Liver (tissue), 10 donors: ENCODE measurements at places on chromosomes 5 and 9. TPM values are rescaled to one million over a fixed set of nuclear protein-coding genes. Genes with fewer than 3 reads are reported as not detected.
A peak's percentile ranks its signal among the peaks of the same experiment; 100 is the strongest.

- DNase-seq: no peak
These were observed 15.6 kb downstream of the TENT4A start for GRCh38 chr5:6728795-6729183.

DNA sequence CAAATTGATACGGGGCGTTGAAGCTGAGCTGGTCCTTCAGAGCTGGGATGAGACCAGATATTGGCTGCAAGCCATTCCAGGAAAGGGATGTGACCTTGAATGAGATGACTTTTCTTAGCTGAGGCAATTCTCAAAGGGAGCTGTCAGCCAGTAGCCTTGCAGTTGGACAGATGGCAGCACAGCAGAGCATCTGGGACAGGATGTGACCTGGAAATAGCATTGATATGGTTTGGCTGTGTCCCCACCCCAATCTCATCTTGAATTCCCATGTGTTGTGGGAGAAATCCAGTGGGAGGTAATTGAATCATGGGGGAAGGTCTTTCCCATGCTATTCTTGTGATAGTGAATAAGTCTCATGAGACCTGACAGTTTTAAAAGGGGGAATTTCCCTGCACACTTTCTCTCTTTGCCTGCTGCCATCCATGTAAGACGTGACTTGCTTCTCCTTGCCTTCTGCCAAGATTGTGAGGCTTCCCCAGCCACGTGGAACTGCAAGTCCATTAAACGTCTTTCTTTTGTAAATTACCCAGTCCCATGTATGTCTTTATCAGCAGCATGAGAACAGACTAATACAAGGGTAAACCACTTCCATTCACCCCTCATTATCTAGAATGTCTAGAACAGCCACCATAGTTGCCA lies 19.8 kb upstream of the MTX3 start:
- DNase-seq: no peak

Gene ARID3C
- total RNA-seq: 2.6 TPM

- no peak for DNase-seq
These were observed 163.6 kb upstream of the SEMA6A start for GRCh38 chr5:116738239-116738614.

DNA sequence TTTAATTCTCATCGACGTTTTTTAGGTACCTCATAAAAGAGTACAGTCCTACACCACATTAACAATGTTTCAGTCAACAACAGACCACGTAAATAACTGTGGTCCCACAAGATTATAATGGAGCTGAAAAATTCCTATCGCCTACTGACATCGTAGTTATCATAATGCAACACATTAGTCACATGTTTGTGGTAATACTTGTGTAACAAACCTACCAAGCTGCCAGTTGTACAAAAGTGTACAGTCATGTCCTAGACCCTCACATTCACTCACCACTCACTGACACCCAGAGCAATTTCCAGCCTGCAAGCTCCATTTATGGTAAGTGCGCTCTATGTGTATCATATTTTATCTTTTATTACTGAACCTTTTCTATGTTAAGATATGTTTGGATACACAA lies 16.8 kb downstream of the GNAQ start:
- no peak for DNase-seq

- no peak for DNase-seq
These were observed 137.4 kb upstream of the DMAC1 start for GRCh38 chr9:7936996-7937395.

Gene SHC3
- 0.05 TPM for total RNA-seq

Gene LSM11
- 1.8 TPM for total RNA-seq

DNA sequence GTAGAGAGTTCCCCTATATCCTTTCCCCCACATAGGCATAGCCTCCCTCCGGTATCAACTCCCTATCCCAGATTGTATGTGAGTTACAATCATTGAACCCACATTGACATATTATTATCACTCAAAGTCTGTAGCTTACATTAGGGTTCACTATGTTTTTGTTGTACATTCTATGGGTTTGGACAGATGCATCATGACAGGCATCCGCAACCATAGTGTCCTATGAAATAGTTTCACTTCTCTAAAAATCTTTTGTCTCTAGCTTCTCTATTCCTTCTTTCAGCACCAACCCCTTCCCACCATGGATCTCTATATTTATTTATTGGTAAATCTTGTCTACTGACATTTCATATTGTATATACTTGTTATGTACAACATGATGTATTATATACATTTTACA lies 31.6 kb downstream of the TAF11L14 start:
- no peak for DNase-seq

Gene ANXA2R
- 2.0 TPM for total RNA-seq

Gene PGM5
- 2.1 TPM for total RNA-seq

DNA sequence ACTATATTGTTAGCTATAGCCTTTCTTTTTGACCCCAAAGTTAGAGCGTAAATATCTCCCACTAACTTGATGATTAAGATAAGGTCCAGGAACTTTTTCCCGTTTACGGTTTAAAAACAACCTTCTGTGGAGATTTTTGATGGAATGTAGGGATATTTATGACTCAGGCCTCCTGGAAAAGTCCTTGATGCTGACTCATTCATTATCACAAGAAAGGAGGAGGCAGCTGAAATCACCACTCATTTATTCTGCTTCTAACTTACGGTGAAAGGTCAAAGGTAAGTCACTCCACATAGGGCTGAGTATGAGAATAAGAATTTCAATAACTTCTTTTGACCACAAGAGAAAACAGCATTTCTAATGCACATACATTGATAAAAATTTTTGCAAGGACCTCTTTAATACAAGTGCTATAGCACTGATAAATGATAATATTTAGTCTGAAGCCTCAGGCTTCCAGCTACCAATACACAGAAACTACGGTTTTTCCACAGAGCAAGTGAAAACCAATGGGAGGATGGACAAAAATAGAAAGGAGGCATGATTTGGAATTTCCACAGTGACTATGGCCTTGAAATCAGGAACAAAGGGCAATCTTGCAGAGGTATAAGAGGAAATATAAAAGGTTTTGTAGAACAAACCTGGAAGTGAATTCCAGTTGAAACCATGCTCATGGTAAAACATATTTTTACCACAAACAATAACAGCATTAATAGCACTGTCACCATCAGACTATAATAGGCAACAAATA lies 146.5 kb downstream of the PPP2R2B start:
- DNase-seq: no peak

DNA sequence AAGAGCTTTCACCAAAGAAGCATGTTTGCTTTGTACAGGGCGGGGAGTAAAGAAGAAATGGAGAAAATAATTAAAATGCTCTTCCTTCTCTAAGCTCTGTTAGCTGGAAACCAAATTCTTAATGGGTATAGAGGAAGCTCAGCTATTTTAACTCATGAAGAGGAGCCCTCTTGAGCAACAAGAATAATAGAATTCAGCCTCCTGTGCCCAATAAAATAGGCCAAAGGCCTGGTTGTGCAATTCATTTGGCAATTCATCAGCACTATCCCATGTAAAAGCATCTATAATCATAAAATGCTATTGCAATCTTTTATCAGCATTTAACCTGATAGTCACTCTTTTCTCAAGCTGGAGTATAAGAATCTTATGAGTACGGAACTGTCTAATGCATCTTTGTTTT lies 133.6 kb upstream of the CDH6 start:
- DNase-seq: no peak

DNA sequence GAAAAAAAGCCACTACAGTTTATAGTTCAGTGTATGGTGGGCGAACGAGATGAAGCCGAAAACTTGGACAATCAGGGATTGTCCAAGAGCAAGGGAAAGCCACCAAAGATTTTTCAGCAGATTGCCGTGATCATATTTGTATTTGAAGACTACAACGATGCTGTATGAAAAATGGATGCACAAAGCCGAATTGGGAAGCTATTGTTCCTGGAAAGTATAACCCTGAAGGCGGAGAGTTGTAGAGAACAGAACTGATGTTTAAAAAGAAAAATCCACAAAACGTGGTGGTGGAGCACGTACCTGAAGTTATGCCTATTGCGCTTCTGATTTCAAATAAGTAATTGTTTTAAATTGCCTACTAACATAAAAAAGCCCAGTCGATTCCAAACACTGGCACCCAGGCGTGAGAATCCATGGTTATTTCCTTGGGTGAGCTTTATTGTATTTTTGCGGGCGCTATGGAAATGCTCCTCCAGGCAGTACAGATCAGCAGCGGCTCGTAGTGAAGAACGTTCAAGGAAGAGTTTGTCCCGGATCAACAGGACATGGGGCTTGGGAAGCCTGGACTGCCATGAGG lies 772 bp upstream of the TARS1 start:
- no peak for DNase-seq

Gene HSD17B3
- 1.1 TPM for total RNA-seq

GRCh38 chr9:134641173-134641989 lies at the start of gene COL5A1:
Gene COL5A1, plus strand, starts transcription at chr9:134641803. Its CDS starts 385 bp downstream, at chr9:134642188.
- peak; percentile 69 for DNase-seq

DNA sequence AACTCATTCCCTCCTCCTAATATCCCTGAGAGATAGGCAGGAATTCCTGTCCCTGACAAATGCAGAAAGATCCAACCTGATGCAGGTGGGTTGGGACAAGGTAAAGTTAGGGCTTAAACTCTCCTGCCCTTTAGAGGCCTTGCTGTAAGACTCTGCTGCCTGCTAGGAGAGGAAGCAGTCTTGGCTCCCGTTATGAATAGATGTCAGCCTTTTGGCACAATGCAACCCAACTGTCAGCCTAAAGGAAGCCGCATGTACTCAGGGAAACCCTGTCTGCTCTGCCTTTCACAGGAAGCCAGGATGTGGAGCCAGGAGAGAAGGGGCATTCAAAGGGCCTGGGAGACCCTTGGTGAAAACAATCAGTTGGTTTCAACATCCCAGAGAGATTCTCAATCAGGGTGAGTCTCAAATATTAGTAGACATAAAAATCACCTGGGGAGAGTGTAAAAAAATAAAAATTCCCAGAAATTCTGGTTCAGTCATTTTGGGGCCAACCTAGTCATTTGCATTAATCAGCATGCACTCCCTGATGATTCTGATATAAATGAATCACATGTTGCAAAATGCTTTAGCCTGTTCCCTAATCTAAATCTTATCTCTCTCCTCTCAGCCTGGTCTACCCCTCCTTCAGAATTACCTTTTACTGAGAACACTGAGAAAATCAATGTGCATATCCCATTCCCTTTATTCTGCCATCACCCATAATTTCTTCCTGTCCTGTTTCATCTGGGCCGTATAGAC lies 136.2 kb upstream of the TRIM32 start:
- no peak for DNase-seq

GRCh38 chr9:3398232-3398648 lies 127.6 kb downstream of the RFX3 start:
- DNase-seq: no peak

Gene ADAMTSL1
- 2.6 TPM for total RNA-seq

Gene SOHLH1
- total RNA-seq: not detected

DNA sequence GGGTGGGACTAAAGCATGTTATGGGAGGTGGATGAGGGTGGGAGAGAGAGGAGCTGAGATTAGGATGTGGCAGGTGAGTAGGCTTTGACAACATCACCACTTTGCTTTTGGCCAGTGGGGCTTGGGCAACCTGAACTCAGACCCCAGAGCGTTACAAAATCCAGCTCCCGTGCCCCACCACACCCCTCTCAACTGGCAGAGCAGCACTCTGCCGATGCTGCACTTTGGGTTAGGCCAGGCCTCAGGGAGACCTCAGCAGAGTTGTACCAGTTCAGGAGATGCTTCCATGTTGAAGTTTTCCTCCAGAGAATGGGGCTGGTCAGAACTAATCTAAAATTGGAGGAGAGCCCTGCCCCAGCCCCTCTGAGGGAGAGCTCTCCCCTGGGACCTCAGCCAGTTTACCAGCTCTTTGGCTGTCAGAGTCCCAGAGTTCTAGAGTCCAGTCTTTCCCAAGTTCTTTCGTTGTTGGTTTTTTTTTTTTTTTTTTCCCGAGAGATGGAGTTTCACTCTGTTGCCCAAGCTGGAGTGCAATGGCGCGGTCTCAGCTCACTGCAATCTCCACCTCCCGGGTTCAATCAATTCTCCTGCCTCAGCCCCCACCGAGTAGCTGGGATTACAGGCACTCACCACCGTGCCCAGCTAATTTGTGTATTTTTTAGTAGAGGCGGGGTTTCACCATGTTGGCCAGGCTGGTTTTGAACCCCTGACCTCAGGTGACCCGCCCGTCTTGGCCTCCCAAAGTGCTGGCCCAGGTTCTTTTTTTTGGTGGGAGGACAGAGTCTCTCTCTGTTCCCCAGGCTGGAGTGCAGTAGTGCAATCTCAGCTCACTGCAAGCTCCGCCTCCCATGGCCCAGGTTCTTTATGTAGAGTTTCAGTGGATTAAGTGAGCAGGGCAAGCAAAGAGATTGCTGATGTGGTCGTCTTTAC lies 17.8 kb downstream of the NUDT2 start:
- no peak for DNase-seq

- DNase-seq: no peak
These were observed 72.1 kb upstream of the GALNT10 start for GRCh38 chr5:154118385-154118784.

- no peak for DNase-seq
These were observed 97.8 kb downstream of the ERMP1 start for GRCh38 chr9:5735072-5735471.

- no peak for DNase-seq
These were observed 326.2 kb downstream of the PRR16 start for GRCh38 chr5:120790339-120790738.

Gene AQP7
- total RNA-seq: 4.8 TPM

GRCh38 chr9:70079417-70080037 lies 35.9 kb downstream of the MAMDC2 start:
- DNase-seq: no peak

Gene GPRIN1
- 0.23 TPM for total RNA-seq

- no peak for DNase-seq
These were observed 32.2 kb upstream of the TNFAIP8 start for GRCh38 chr5:119323601-119324000.

- no peak for DNase-seq
These were observed 1279.1 kb upstream of the WWC1 start for GRCh38 chr5:167012123-167013034.

GRCh38 chr9:133560311-133560710 lies 25.8 kb downstream of the ADAMTSL2 start:
- DNase-seq: no peak

- DNase-seq: no peak
These were observed 191.0 kb downstream of the ADAMTS6 start for GRCh38 chr5:65290677-65291076.

Gene LCN9
- not detected for total RNA-seq

Gene PCDHGA12
- total RNA-seq: 0.37 TPM

Gene CDH9
- total RNA-seq: not detected

- no peak for DNase-seq
These were observed 130.4 kb downstream of the CDK5RAP2 start for GRCh38 chr9:120449566-120449965.

DNA sequence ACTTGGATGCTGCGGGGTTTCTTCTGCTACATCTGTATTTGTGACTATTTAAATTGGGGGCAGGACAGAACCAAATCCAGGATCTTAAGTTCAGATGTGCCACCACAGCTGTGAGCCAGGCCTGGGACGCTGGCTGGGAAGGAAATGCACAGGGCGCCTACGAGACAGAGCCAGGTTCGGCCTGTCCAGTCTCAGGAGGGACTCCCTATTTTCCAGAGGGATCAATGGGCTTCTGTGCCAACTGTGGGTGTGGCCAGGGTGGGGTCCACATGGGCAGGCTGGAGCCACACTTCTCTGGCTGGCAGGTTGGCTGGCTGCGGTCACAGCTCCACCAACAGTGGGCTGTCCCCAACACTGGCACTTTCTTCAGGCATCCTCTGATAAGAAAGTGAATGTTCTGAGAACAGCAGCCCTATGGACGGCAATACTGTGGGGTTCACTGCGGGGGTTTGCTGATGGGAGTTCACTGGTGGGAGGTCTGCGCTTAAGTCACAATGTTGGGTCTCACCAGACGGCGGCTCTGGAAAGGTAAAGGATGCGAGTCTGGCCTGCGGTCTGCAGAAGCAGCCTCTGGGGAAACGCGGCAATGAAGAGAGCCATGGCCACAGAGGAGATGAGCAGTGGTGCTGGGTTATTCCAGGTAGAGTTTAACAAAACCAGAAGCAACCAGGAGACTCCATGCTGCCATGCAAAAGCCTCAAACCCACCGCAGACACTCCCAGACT lies 78.1 kb downstream of the DAP start:
- no peak for DNase-seq

Gene TGFBI
- total RNA-seq: 144 TPM
